ENCODE measurements at places on chromosomes 16 and 17. TPM values are rescaled to one million over a fixed set of nuclear protein-coding genes. Genes with fewer than 3 reads are reported as not detected.

The GSG1L gene
- not detected for total RNA-seq

DNA sequence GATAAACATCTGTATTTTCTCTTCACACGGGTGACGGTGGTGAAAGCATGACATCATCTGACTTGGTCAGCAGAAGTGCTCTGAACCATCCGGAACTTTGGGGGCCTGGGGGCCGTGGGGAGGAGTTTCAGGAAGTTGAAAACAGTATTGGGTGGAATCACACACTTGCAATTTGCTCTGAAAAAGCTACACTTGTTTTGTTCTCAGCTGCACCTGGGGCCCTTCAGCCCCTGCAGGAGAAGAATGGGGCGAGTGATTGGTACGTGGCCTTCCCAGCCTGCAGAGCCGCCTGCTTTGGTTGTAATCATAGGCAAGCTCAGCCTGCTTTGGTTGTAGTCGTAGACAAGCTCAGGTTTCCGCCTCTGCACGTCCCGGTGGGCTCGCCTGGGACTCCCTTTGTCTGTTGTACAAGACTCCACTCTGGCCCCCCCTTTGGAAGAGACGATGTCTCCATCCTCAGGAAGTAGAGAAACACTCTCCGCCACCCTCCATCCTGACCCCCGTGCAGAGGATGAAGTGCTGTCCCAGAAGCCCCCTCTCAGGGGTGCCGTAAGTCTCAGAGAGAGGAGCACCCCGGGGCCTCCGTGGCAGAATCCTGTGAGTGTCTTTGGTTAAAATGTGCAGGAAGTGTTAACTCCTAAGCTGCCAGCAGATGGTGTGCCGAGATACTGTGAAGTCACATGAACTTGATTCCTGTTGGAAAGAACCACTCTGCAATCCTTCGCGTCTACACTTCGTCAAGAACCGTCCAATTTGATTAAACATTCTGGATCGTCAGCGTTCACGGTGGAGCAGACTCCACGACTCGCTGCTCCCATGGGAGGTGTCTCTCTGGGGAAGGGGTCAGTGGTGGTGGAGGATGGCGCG is 5.4 kb downstream of the BANP start:
- peak; percentile 85 for DNase-seq
- H3K27me3 ChIP-seq: no peaks in the 10 kb centered on the region
- H3K4me3 ChIP-seq: peak overlapping the region; percentile 88
- peaks cover 92% of the 10 kb centered on the region for H3K4me1 ChIP-seq

DNA sequence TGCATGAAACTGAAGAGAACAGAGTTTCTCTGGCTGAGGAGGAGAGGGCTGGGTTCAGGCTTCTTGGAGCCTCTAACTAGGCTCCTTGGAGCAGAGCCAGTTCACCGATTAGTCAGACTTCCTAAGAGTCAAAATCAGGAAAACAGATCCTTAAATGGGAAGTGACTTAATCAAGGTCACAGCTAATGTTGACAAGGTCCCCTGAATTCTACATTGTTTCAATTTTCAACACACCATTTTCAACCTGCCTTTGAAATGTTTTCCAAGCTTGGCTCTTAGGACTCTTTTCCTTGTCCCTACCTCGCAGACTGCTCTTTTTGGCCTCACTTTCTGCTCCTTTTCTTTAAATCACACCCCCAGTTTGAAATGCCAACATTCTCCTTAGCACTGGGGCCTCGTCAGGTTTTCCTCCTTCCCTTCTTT is 16.3 kb downstream of the MYL4 start:
- no peak overlapping the region for H3K4me3 ChIP-seq
- no peak overlapping the region for H3K27ac ChIP-seq
- no peaks in the 10 kb centered on the region for H3K36me3 ChIP-seq

The ADAP2 gene
- 1.8 TPM for total RNA-seq

The UTS2R gene
- not detected for total RNA-seq

DNA sequence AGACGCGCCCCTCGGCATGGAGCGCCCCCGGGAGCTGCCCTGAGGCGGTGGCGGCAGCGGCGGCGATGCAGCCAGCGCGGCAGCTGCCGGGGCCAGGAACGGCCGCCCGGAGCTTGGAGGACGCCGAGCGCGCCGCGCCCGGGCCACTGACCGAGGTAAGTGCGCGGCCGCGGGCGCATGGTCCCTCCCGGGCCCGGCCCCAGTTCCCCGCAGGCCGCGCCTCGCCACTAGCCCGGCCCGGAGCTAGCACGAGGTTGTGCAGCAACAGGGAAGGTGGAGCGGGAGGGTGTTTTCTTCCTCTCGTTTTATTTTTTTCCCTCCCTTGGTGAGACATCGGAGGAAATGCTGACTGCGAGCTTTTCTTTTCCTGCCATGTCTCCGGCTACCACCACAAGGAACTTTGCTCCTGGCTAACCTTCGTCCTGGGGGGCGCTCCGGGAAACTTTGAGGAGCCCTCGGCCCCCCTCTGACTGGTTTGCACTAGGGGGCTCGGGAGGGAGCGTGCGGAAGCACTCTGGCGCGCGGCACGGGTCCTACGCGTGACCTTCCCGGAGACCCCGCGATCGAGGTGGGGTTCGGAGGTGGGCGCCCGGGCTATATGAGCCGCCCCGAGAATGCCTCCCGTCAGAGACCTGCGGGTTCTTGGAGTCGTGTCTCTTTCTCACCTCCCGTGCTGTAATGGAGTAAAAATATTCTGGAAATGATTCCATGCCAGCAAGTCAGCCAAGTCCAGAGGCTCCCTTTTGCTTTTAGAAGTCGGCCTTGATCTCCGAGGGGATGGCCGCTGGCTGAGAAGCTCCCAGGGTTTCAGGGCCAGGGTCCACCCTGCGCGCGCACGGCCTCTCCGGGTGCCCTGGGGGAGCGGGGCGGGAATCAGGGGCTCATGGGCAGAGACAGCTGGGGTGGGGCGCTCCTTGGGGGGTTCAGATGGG is 868 bp downstream of the KCNJ12 start:
- DNase-seq: no peak
- no peaks in the 10 kb centered on the region for H3K36me3 ChIP-seq
- H3K27ac ChIP-seq: no peak overlapping the region
- H3K27me3 ChIP-seq: peaks cover 11% of the 10 kb centered on the region
- no peaks in the 10 kb centered on the region for H3K4me1 ChIP-seq

- peaks cover 32% of the 10 kb centered on the region for H3K27me3 ChIP-seq
- no peak for DNase-seq
- peaks cover 24% of the 10 kb centered on the region for H3K4me1 ChIP-seq
- H3K36me3 ChIP-seq: no peaks in the 10 kb centered on the region
Measured at GRCh38 chr16:4954714-4955113, 3.4 kb upstream of the SEC14L5 start.

The KLHL10 gene
- total RNA-seq: 0.36 TPM

The MPV17L gene
- 0.17 TPM for total RNA-seq

DNA sequence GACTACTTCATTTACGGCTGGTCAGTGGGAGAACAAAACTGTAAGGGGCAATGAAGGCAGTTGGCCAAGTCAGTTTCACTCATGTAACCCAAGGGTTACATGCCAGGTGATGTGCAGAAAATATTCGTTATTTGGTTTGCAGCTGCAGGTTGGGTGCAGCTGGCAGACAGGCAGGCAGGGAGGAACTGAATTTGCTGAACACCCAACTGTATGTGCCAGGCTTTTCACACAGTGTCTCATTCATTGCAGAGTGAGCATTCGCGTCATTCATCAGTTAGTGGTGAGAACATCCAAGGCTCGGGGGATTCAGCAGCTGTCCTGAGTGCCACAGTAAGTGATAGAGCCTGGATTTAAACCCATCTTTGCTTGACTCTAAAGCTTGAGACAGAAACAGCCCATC is 59.7 kb downstream of the ABCC6 start:
- no peak overlapping the region for H3K27ac ChIP-seq
- DNase-seq: no peak
- peaks cover 5% of the 10 kb centered on the region for H3K36me3 ChIP-seq
- no peak overlapping the region for H3K4me3 ChIP-seq
- H3K27me3 ChIP-seq: peaks cover 1% of the 10 kb centered on the region
- H3K4me1 ChIP-seq: no peaks in the 10 kb centered on the region

DNA sequence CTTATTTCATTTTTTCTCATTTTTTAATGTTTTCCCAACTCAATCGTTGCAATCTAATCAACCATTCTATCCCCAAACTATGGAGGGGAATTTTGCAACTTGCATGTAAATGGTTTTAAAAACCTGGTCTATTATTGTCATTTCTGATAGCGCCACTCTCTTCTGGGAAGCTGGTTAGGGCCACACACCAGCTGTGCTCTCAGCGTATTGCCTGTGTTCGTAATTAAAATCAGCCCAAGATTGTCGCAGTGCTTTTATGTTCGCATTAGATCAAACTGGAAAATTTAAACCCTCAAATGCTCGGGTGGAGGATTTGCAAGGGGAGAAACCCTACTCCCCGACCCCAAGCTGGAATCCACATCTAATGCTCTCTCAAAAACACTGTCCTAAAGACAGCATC is 123.5 kb upstream of the CACNG5 start:
- no peaks in the 10 kb centered on the region for H3K27me3 ChIP-seq
- H3K4me3 ChIP-seq: no peak overlapping the region
- DNase-seq: no peak
- H3K4me1 ChIP-seq: peaks cover 38% of the 10 kb centered on the region
- peaks cover 3% of the 10 kb centered on the region for H3K36me3 ChIP-seq
- no peak overlapping the region for H3K27ac ChIP-seq

The HCRT gene
- not detected for total RNA-seq

The TMEM92 gene
- not detected for total RNA-seq

DNA sequence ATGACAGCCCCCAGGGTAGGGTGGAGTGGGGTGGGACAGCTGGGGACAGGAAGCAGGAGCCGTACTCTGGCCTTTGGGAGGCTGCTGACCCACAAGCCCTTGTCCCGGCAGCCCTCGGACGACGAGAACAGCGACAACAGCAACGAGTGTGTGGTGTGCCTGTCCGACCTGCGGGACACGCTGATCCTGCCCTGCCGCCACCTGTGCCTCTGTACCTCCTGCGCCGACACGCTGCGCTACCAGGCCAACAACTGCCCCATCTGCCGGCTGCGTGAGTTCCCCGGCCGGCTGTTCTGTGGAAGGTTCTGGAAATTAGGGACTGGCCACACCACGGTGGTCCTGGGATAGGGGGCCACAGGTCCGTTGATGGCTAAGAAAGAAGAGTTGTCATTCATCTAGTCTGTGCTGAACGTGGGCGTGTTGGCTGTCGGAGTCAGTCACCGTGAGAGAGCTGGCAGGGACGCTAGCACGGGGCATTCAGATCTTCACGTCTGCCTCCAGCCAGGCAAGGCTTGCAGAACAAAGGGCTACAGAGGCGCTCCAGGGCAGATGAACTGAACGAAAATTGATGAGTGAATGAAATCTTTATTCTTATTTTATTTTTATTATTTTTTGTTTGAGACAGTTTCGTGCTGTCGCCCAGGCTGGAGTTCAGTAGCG is 19.8 kb upstream of the NUDT16L1 start:
- H3K27me3 ChIP-seq: no peaks in the 10 kb centered on the region
- H3K4me3 ChIP-seq: no peak overlapping the region
- no peak for DNase-seq
- peaks cover 2% of the 10 kb centered on the region for H3K36me3 ChIP-seq

The EFCAB13 gene
- 5.9 TPM for total RNA-seq

DNA sequence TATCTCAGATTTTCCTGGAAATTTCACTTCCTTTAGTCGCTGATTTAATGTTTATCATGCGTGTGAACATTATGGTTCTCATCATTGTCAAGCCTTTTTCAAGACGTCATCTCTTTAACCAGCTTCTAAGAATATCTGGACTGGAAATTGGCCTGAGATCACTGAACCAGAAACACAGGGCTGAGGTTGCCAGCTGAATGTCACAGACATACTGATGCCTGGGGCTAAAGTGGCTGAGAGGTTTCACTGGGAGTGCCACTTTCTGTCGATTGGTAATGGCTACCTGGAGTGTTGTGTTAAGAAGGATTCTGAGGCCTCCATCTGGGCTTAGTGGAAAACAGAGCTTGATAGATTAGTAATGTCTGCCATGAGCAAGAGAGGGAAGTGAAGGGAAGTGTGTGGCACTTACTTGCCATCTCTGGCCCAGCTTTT is 54.2 kb downstream of the CRISPLD2 start:
- H3K4me3 ChIP-seq: no peak overlapping the region
- H3K4me1 ChIP-seq: no peaks in the 10 kb centered on the region
- DNase-seq: no peak
- H3K36me3 ChIP-seq: no peaks in the 10 kb centered on the region
- no peaks in the 10 kb centered on the region for H3K27me3 ChIP-seq

- no peak overlapping the region for H3K4me3 ChIP-seq
- no peaks in the 10 kb centered on the region for H3K36me3 ChIP-seq
- no peak overlapping the region for H3K27ac ChIP-seq
- no peaks in the 10 kb centered on the region for H3K27me3 ChIP-seq
- DNase-seq: no peak
Measured at GRCh38 chr16:65061935-65062518, 59.8 kb downstream of the CDH11 start.

GRCh38 chr16:11121083-11121608 is 134.9 kb downstream of the SOCS1 start:
- H3K4me3 ChIP-seq: no peak overlapping the region
- no peaks in the 10 kb centered on the region for H3K27me3 ChIP-seq
- peaks cover 28% of the 10 kb centered on the region for H3K36me3 ChIP-seq
- no peak overlapping the region for H3K27ac ChIP-seq

The CCL7 gene
- not detected for total RNA-seq

GRCh38 chr17:59516451-59516850 is 49.0 kb upstream of the DHX40 start:
- H3K36me3 ChIP-seq: no peaks in the 10 kb centered on the region
- H3K4me3 ChIP-seq: no peak overlapping the region
- H3K27ac ChIP-seq: no peak overlapping the region
- no peak for DNase-seq
- peaks cover 3% of the 10 kb centered on the region for H3K4me1 ChIP-seq

DNA sequence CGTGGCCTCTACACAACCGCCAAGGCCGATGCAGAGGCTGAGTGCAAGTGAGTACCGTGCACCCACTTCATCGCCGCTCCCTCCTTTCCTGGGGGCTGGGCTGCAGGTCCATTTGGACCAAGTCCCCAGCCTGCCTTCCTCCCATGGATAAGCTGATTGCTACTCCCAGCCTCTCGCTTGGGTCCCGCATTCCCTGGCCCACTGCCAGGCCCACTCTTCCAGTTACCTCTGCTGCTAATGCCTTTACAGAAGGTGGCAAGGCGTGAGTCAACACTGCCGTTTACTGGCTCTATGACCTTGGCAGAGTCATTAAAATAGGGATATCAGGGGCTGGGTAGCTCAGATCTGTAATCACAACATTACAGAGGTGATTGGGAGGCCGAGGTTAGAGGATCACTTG is 11.2 kb downstream of the SULT1A2 start:
- no peaks in the 10 kb centered on the region for H3K4me1 ChIP-seq
- no peak overlapping the region for H3K27ac ChIP-seq
- H3K27me3 ChIP-seq: no peaks in the 10 kb centered on the region
- no peak for DNase-seq
- H3K4me3 ChIP-seq: no peak overlapping the region

GRCh38 chr17:28112606-28113005 is 70.1 kb downstream of the NLK start:
- H3K27me3 ChIP-seq: no peaks in the 10 kb centered on the region
- H3K4me1 ChIP-seq: peaks cover 10% of the 10 kb centered on the region
- peaks cover 4% of the 10 kb centered on the region for H3K36me3 ChIP-seq
- H3K27ac ChIP-seq: no peak overlapping the region

The SCGB1C2 gene
- not detected for total RNA-seq

The DHODH gene
- 9.8 TPM for total RNA-seq

DNA sequence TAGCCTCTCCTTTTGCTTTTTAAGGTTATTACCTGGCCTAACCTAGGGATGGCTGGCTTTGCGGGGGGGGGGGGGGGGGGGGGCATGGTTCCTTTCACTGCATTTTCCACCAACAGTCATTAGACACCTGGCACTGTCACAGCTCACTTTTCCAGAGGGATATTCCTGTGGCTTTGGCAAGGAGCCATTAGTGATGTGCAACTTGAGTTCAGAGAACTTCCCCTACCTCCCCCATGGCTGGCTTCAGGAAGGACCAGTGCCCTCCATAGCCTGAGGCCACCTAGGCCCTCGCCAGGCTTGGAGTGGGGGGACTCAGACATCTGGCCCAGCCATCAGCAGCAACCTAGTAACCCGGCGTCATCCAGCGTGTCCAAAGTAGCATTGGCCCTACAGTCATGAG is 234.6 kb downstream of the CPPED1 start:
- H3K4me3 ChIP-seq: no peak overlapping the region
- no peak overlapping the region for H3K27ac ChIP-seq
- peaks cover 48% of the 10 kb centered on the region for H3K4me1 ChIP-seq
- no peaks in the 10 kb centered on the region for H3K27me3 ChIP-seq

Measured in activated T-cell treated with anti-CD3 and anti-CD28 coated beads, Interleukin-2, amount 50 U/mL, for 72 hours (primary cell).